ENCODE measurements at places on chromosomes 13 and 19.
A peak's percentile ranks its signal among the peaks of the same experiment; 100 is the strongest.

- no peak for DNase-seq
Observed at GRCh38 chr13:59259165-59260000, 904.3 kb downstream of the DIAPH3 start.

DNA sequence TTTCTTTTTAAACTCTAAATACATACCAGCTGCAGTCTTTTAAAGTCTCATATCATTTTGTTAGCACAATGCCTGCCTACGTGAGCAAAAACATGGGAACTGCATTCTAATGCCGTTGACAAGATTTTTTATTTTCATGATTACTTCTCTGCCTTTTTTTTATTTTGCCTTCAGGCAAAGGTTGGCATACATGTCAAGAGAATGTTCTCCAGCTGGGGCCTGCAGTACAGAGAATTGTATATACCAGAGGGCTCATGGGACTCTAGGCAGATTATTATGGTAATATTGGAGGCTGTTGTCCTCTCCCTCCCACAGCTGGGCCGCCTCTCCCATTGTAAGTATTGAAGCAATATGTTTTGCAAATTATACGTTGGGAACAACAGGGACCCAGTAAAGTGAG, 53.9 kb upstream of the OBI1 start:
- no peak for DNase-seq

- DNase-seq: no peak
Observed at GRCh38 chr13:28501547-28501946, 6.6 kb upstream of the FLT1 start.

- DNase-seq: no peak
Observed at GRCh38 chr13:73667756-73668155, 466.4 kb downstream of the KLF12 start.

DNA sequence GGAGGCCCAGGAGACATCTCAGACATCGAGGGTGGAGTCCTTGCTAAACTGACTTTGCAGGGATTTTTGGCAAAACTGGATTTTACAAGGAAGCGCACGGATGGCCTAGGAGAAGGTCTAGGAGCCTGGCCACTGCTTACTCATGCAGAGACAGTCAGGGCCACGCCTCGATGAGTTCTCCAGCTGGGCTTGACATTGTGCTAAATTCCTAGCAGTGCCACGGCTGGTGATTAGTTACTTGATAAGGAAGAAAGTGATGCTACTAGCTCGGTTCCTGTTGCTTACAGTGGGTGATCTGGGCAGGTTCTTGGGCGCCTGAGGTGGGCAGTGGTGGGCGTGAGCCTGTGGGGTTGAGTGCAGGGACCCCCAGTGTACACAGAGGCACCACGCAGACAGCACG, 143.4 kb downstream of the SOX1 start:
- DNase-seq: no peak

DNA sequence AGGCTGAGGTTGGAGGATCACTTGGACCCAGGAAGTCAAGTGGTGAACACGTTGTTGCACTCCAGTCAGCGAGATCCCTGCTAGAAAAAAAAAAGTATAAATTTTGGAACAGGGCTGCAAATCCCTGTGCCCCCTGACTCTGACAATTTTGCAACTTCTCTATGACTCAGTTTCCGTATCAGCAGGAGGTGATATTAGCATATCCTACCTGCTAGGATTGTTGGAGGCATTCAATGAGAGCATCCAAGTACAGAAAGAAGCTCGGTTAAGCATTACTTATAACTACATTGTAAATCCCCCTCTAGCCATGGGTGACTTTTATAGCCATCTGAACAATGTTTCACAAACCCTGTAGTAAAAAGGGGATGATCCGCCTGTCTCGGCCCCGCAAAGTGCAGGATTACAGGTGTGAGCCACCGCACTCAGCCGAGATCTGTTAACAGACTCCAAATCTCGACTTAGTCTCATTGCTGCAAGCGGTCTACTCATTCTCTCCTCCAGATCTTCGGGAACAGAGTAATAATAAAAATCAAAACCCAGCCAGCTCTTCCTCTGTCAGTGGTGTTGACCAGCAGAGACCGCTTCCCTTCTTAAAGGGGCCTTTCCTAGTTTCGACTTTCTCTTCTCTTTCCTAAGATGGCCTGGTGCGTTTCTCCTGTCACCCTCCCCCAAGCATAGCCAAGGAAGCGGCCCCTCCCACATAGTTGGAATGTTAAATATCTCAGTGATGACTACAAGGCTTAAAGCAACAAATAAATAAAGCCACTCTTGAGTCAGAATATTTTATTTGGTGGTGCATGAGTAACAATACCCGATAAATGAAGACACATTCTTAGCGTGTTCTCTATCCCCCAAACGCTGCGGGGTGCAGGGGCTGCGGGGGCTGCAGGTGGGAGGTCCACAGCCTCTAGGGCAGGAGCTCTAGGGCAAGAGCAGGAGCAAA, 10.3 kb upstream of the BICRA start:
- peak; percentile 84 for DNase-seq

- peak; percentile 51 for DNase-seq
Observed at GRCh38 chr13:96020155-96020575, 33.0 kb downstream of the UGGT2 start.

- peak; percentile 91 for DNase-seq
Observed at GRCh38 chr19:57708641-57709361, at the start of gene ZNF154. Gene ZNF154 (minus strand): TSS chr19:57709204. CDS start chr19:57708971, 233 bp downstream.

All from iPS-NIHi11 (cell line).